SK-MEL-5 (cell line): ENCODE measurements at places on chromosomes 16 and 17. TPM values are rescaled to one million over a fixed set of nuclear protein-coding genes. Genes with fewer than 3 reads are reported as not detected.

The ABCA5 gene
- 40.6 and 45.2 TPM in 2 replicates for total RNA-seq

The CDRT15 gene
- total RNA-seq: not detected in 2 replicates

The USP36 gene
- total RNA-seq: 96.8 and 116 TPM in 2 replicates

The GJD3 gene
- not detected in 2 replicates for total RNA-seq

The TAT gene
- total RNA-seq: not detected in 2 replicates

The CCL13 gene
- not detected in 2 replicates for total RNA-seq

The PYDC1 gene
- not detected in 2 replicates for total RNA-seq

The PRR35 gene
- not detected in 2 replicates for total RNA-seq

The MFAP4 gene
- total RNA-seq: not detected in 2 replicates

The ERN2 gene
- total RNA-seq: not detected in 2 replicates

The KIF18B gene
- total RNA-seq: 2.0 and 2.5 TPM in 2 replicates

The TNS4 gene
- not detected in 2 replicates for total RNA-seq

The XYLT2 gene
- 31.7 and 34.2 TPM in 2 replicates for total RNA-seq

The PERCC1 gene
- total RNA-seq: not detected in 2 replicates

The FAM117A gene
- total RNA-seq: 6.1 and 6.3 TPM in 2 replicates

The GPR139 gene
- total RNA-seq: not detected in 2 replicates

The ZNF597 gene
- 2.8 and 3.1 TPM in 2 replicates for total RNA-seq

The CNTNAP4 gene
- total RNA-seq: 3.3 and 3.8 TPM in 2 replicates

The HSPB9 gene
- total RNA-seq: not detected in 2 replicates

The SAMD14 gene
- total RNA-seq: 0.03 TPM in 1 of 2 replicates, not detected in the other

The TBC1D3C gene
- not detected in 2 replicates for total RNA-seq

The KRT39 gene
- total RNA-seq: not detected in 2 replicates

The TNP2 gene
- not detected in 2 replicates for total RNA-seq

The HAS3 gene
- 0.05 and 0.32 TPM in 2 replicates for total RNA-seq

The GRAP gene
- 0.48 TPM in 1 of 2 replicates, not detected in the other for total RNA-seq

The DOC2A gene
- 1.5 and 2.1 TPM in 2 replicates for total RNA-seq

The RUNDC3A gene
- total RNA-seq: 0.50 and 0.67 TPM in 2 replicates

The ANKRD40CL gene
- not detected in 2 replicates for total RNA-seq

The KRT15 gene
- total RNA-seq: 0.13 and 0.61 TPM in 2 replicates

The SLC6A2 gene
- total RNA-seq: not detected in 2 replicates

The ST6GALNAC2 gene
- 77.4 and 96.3 TPM in 2 replicates for total RNA-seq

The CPHXL gene
- not detected in 2 replicates for total RNA-seq
